ENCODE measurements at places on chromosomes 1 and 21.

DNA sequence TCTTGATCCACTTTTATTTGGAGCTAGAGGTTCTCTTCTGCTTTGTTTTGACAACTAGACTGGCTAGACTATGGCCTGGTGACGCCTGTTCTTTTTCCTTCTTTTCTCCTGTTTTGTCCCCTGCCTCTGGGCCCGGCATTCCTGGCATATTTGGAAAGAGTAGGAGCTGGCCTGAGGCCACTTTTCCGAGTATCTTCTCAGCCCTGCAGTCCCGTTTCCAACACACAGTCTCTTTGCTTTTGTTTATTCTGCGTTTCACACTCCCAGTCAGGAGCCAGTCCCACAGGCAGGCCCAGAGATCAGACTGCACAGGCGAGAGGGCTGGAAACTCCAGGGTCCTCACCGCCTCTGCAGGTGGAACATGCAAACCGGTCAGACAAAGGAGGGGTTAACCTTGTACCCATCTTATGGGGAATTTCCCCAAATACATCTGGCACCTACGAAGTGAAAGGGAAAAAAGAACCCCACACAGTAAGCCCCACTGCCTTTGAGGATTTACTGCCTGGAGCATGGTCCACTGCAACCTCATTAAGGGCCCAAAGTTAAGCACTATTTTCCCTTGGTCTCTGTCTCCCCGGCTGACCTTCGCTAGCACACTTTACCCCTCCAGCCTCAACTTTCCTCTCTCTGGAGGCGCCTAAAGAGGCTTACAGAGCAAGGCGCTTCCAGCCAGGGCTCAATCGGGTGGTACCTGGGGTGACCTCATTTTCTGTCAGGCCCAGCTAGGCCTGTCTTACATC lies 141.1 kb downstream of the TOMM20 start:
- no peak for DNase-seq

DNA sequence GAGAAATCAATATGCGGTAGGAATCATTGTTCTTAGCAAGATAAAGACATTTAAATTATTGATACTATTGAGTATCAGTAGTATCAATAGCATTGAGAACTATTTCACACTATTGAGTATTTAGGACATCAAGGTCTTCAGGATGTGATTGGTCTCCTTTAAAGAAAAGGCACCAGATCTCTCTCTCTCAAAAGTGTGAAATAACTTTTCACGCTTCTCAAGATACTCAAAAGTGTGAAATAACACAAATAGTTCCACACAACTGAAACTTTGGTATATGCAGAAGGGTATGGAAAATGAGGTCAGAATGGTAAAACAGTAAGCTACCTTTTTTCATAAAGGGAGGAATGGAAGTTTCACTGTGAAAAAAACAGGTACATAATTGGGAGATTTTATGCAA lies 6.7 kb upstream of the PYHIN1 start:
- no peak for DNase-seq

GRCh38 chr1:3638676-3639075 lies 11.2 kb downstream of the WRAP73 start:
- DNase-seq: no peak

DNA sequence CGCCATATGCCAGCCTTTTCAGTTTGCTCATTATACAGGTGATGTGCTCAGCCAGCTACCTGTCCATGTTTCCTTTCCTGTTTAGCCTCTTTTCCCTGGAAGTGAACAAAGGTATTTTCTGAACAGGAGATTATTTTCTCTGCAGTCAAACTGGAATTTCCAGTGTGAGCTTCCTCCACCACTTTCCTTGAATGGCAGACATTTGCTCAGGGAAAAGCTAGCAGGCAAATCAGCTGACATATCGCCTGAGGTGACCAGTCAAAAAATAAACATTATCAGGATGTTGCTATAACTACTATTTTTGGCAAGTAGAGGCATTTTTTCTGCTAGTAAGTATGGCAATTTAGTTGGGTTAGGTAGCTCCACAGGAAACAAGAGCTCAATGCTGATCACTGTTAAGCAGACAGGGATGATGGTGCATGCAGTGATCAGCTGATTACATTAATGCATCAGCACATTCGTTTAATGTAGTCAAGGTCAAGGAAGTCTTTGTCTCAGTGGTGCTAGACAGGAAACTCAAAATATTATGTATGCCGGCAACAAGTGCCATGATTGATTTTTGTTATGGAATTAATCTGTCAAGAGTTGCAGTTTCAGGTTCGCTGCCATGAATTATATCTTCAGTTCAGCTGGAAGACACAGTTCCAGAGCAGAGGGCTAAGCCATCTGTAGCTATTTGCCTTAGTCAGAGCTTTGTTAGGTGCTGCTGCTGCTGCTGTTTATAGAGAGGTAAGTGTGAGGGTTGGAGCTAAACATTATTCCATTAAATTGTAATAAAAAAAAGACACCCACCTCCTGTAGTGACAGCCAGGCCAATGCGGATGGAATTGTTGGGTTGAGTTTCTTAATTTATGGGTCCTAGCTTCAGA lies 179.7 kb upstream of the ST6GALNAC5 start:
- no peak for DNase-seq

- DNase-seq: no peak
Measured at GRCh38 chr1:39787468-39787867, 1.2 kb downstream of the BMP8B start.

DNA sequence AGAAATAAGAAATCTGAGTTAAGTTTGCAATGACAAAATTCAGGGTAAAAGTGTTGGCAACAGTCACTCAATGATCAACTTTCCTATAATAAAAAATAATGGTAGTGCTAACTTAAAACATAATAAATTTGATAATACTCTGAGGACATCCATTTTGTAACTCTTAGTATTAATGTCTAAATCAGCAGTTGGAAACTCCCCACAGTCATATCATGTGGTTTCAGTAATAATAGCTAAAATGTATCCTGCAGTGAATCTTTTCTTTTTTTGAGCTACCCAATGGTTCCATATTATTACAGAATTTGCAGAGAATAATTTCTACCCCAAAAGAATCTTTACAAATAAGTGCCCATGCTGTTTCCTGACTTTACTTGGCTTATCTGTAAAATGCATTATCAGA lies 286.7 kb downstream of the PTPRC start:
- DNase-seq: no peak

GRCh38 chr1:222815440-222815765 lies 564 bp downstream of the DISP1 start:
- DNase-seq: no peak

DNA sequence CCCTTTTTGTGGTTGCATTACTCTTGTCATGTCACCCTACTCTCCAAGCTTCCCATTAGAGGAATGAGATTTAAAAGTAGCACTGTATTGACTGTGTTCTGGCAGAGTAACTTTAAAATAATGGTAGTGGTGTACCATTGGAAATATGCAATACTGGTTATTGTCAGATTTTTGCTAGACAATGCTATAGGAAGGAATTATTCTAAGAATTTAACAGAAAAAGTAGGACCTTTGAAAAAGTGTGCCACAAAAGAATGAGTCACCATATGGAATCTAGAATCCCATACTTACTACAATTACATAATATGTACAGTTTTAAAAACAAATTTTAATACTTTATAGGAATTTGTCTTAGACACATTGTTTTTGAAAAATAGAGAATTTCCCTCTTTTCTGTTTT lies 13.8 kb downstream of the MIER1 start:
- DNase-seq: no peak

GRCh38 chr1:184775329-184775728 lies 20.7 kb upstream of the EDEM3 start:
- no peak for DNase-seq

DNA sequence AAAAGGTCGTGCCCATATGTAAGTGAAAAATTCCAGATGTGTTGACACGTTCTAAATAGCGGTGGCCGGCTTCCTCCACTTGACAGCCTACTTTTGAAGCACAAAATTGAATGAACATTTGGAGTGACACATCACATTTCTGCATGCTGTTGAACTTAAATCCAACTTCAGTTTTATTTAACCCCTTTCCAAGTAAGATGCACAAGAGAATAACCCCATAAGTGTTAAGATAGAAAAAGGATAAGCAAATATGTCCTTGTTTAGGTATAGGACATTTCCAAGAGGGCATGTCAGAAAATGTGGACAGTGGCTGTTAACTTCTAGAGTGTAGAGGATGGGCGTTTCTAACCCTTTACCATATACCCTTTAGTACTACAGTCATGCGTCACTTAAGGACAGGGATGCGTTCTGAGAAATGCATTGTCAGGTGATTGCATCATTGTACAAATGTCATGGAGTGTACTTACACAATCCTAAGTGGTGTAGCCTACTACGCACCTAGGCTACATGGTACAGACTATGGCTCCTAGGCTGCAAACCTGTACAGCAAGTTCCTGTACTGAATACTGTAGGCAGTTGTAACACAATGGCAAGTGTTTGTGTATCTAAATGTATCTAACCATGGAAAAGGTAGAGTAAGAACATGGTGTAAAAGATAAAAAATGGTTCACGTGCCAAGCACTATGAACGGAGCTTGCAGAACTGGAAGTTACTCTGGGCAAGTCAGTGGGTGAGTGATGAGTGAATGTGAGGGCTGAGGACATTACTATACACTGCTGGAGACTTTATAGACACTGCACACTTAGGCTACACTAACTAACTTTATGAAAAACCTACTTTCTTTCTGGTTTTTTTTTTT lies 9.3 kb upstream of the FAM89A start:
- DNase-seq: no peak

GRCh38 chr21:38266732-38267131 lies 9.9 kb downstream of the KCNJ15 start:
- no peak for DNase-seq

DNA sequence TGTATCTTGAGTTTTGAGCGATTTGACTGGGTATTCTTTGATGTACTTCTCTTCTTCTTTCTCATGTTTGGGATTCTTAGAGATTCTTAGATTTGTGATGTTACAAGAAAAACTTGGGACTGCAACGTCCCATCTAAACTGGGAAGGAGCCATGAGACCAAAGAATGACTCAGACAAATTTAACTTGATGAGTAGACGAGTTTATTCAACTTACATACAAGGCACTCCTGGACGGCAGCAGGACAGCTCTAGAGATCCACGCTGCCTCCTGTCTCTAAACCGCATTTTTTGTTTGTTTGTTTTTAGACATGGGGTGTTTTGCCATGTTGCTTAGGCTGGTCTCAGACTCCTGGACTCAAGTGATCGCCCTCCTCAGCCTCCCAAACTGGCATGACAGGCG lies 137.1 kb downstream of the PIK3R3 start:
- DNase-seq: no peak

- no peak for DNase-seq
Measured at GRCh38 chr21:33883118-33883517, 32.5 kb downstream of the ATP5PO start.

DNA sequence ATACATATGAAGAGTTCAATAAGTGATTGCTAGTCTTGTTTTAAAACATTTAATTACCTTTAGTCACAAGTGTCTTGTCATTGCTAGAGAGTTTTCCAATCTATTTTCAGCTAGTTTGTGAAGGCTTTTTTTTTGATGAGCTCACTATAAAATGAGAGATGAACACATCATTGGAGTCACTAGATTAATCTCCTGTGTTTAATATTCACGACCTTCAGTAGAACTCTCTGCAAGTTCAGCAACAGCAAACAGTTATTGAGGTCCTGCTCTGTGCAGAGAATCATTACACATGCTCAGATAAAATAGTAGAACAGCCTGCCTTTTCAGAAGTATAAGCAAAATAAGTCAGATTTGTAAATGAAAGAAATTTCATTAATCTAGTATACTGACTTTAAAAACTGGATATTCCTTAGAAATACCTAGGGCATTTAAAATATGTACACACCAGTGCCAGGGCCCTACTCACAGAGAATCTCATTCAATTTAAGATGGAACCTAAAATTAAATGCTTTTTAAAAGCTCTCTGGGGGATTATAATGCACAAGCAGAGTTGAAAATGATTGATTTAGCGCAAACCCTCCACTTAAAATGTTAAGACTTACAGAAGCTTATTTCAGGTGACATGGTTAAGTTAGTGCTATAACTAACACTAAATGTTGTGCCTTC lies 30.5 kb downstream of the KRTAP20-3 start:
- DNase-seq: no peak

DNA sequence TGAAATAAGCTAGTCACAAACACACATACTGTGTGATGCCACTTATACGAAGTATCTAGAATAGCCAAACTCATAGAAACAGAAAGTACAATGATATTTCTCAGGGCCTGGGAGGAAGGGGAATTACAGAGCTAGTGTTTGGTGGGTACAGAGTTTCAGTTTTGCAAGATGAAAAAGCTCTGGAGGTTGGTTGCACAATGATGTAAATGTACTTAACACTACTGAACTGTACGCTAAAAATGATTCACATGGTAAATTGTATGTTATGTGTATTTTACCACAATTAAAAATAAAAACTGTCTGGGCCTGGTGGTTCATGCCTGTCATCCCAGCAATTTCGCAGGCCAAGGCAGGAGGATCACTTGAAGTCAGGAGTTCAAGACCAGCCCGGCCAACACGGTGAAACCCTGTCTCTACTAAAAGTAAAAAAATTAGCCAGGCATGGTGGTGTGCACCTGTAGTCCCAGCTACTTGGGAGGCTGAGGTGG lies 15.3 kb upstream of the FHAD1 start:
- no peak for DNase-seq

GRCh38 chr1:63643517-63643916 lies 50.3 kb downstream of the PGM1 start:
- DNase-seq: no peak

- peak; percentile 47 for DNase-seq
Measured at GRCh38 chr1:169427081-169427641, at the start of gene CCDC181. Gene CCDC181, minus strand, starts transcription at chr1:169427474. Its CDS starts 2,547 bp downstream, at chr1:169424927.

GRCh38 chr1:63713627-63714481 lies 60.0 kb upstream of the ROR1 start:
- no peak for DNase-seq

GRCh38 chr1:87826681-87827251 lies 498.1 kb downstream of the LMO4 start:
- DNase-seq: peak; percentile 48

DNA sequence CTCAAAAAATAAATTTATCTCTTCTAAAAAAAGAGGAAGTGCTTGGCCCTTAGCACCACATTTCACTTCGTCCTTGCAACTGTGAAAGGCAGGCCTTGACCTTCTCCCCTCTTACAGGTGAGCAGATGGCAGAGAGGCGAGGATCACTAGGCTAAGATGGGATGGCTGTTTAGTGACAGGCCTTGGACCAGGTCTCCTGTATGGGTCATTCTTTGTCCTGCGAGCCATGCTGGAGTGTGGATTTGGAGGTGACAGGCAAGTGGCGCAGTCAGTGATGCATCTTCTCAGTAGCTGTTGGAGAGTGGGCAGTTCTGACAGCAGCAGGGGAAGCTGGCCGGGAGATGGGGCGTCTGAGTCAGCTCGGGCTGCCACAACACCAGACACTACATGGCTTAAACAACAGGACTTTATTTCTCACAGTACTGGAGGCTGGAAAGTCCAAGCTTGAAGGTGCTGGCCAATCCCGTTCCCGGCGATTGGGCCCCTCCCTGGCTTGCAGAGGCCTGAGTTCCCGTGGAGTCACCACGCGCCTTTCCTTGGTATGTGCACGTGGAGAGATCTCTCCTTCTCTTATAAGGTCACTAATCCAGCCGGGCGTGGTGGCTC lies 16.5 kb downstream of the SLC27A3 start:
- peak; percentile 43 for DNase-seq

- DNase-seq: no peak
Measured at GRCh38 chr1:22090867-22091266, 38.4 kb downstream of the CDC42 start.

All from CD4-positive, alpha-beta T cell treated with Interferon gamma for 1 hour (primary cell).